ENCODE measurements at places on chromosomes 7 and 10.

DNA sequence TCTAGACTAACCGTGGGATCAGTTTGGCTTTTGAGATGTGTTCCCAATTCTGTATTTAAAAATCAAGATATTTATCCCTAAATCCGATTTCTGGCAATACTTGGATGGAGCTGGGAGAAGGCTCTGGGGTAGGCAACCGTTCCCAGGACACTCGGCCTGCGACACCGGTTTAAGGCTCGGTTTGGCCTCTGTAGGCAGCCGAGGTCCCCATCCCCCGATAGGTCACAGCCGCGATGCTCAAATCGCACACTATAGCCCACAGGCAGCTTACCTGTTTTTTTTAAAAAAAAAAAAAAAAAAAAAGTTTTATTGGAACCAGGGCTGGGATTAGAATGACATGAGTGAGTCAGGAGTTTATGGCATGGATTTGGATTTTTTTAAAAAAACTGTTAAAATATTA lies 729 bp upstream of the TAF3 start:
- DNase-seq = no peak

GRCh38 chr7:142795339-142795863 lies 24.6 kb downstream of the PRSS2 start:
- no peak for DNase-seq

DNA sequence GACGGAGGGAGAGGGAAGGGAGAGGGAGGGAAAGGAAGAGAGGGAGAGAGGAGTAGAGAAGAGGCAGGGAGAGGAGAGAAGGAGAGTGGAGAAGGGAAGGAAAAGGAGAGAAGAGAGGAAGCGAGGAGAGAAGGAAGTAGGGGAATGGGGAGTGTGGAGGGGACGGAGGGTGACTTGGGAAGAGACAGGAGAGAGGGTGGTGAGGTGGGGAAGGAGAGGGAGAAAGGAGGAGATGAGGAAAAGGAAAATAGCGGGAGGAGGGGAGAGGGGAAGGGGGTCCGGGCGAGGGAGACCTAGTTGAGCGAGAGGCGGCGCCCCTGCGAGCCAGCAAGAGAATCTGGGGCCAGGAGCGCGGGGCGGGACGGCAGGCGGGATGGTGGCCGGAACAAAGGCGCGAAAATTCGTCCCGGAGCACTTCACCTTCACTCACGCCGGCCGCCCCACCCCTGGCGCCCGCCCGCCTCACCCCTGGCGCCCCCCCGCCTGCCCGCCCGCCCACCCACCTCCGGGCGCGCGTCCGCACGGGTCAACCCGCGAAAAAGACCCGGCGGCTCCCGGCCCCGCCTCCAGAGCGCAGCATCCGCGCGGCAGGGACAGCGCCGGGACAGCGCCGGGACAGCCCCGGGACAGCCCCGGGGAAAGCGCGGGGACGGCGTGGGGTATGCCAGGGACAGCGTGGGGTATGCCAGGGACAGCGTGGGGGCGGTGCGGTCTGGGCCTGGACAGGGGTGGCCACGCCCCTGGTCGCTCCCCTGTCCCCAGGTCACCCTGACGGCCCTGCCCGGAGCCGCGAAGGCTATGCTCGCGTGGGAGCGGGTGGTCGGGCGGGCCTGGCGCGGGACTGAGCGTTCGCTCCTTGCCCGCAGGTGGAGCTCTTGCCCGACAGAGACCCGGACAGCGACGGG lies 4.2 kb downstream of the VSTM2A start:
- DNase-seq = no peak

GRCh38 chr7:116524609-116525297 lies at the start of gene CAV1:
CAV1 (plus strand) TSS chr7:116525036; CDS start chr7:116525063, 27 bp downstream.
- no peak for DNase-seq

GRCh38 chr7:122887198-122887597 lies 938 bp upstream of the CADPS2 start:
- DNase-seq = no peak

GRCh38 chr7:134766779-134767519 lies 12.5 kb upstream of the CALD1 start:
- DNase-seq = no peak

GRCh38 chr7:35865287-35865686 lies 64.4 kb downstream of the SEPTIN7 start:
- DNase-seq = no peak

- no peak for DNase-seq
Observed at GRCh38 chr7:131683536-131684125, 127.2 kb upstream of the PODXL start.
